NCI-H446 (cell line): ENCODE measurements at places on chromosomes 7 and 10.

GRCh38 chr10:76463111-76463510 is 1031.7 kb downstream of the LRMDA start:
- no peak for DNase-seq

DNA sequence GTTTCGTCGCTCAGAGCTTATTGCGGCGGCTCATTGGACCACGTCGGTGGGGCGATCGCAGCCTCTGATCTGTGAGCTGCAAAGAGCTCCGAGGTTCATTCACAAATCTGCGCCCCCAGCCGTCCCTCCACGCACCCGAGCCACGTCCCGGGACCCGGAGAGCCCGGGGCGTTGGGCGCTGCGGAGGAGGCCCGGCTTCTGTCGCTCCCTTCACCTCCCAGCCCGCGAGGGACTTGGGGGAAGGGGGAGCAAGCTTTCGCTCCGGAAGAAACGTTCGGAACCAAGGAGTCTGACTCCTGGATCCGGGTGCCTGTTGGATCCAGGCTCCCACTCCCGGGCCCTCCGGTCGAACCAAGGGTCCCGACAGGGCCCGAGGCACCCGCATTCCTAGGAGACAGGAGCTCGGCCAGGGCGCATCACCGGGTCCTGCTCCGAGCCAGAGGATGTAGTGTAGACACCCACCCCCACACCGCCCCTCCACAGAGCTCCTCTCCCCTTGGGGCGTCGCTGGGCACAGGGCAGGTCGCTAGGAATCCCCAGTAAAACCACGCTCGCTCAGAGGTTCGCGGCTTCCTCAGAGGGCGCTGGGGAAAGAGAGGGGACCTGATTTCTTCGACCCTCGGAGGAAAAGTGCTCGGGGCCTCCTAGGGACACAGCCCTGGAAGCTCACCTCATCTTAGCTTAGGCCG is 7.9 kb upstream of the EN2 start:
- no peak for DNase-seq

DNA sequence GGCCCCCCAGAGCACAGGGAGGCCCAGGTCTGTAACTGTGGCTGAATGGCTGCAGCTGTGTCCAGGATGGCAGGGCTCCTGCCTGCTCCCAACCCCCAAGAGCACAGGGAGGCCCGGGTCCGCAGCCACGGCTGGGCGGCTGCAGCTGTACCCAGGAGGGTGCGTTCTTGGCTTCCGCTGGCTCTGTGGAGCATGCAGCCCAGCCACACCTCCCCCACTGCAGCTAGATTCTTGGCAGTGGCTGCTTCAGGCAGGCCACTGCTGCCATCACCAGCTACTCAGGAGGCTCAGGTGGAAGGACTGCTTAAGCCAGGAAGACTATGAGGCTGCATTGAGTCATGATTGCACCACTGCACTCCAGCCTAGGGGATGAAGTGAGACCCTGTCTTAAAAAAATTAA is 27.9 kb downstream of the C7orf25 start:
- DNase-seq = no peak

DNA sequence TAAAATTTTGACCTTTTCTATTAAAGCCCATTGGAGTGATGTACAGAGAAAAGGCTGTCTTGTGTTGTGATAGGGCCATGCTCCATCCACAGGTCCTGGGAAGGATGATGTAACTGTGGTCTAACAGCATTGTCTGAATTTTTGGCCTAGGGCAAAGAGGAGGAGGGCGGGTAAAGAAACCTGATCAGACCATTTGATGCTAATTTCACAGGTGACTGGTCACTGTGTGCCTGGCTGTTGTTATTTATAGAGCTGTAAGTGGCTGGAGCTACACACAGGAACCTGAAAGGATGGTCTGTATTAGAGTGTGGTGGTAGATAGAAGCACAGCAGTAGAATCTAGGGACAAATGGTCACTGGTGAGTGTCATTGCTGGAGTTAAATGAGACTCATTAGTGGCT is 182.1 kb downstream of the AUTS2 start:
- no peak for DNase-seq

DNA sequence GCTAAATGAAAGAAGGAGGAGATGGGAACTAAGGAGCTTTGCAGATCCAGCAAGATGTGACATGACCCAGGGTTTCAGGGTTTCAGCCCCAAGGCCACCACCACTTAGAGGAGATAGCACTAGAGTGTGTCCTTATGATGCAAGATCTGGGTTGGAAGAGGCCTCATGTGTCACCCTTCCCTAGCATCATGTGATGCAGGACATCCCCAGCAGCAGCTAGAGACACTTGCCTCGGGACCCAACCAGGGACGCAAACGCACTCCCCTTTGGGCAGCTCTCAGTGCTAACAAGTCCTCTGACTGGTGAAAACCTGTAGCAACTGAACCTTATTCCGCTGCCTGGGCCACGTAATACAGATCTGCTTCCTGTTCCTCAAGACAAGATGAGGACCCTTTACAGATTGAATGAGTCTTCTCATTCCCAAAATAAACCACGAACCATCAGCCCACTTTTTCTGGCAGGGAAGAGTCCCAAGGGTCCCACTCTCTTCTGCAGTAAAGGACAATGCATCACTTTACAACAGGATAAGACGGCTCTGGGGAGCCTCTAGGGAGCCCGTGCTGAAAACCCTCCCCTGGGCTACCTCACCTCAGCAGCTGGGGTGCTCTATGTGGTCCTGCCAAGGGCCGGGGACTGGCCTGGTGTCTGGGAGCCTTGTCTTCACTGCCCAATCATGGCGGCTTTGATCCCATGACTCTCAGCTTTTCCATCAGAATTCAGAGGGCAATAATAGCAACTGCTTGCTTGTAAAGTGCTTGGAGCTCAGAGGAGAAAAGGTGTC is 44.8 kb upstream of the GDF10 start:
- no peak for DNase-seq

DNA sequence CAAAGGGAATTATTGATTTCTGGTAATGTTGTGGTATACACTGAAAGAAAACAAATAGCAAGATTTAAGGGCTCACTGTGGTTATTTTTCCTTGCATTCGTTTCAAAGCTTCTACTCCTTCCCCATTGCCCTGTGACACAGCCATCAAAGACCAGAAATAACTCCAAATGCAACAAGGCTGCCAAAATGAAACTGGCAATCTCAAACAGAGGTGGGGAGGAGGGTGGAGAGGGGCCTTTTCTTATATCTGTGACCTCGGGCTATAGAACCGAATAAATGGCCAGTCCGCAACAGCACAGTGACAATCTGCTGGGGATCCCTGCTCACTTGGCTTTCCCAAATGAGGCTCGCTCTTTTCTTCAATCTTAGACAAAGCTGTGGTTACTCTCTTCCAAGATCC is 17.4 kb upstream of the SPOCK2 start:
- no peak for DNase-seq

- DNase-seq = no peak
Measured at GRCh38 chr10:65571011-65571570, 1354.7 kb upstream of the LRRTM3 start.

- DNase-seq = no peak
Measured at GRCh38 chr10:87656431-87657072, 3.1 kb upstream of the PAPSS2 start.

GRCh38 chr7:106071999-106072714 is 40.0 kb downstream of the SYPL1 start:
- peak; percentile 45 for DNase-seq

DNA sequence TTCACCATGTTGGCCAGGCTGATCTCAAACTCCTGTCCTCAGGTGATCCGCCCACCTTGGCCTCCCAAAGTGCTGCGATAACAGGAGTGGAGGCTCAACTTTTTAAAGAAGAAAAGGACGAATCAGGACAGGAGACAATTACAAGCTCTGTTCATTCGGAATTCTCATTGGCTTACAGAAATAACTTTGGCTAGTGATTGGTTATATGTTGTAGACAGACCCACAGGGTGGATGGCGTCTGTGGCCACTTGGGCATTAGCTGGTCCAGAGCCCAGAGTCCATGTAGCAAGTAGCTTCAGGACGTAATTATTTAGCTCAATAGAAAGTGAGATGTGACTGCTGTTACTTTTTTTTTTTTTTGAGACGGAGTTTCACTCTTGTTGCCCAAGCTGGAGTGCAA is 160.5 kb upstream of the TNRC18 start:
- DNase-seq = no peak

DNA sequence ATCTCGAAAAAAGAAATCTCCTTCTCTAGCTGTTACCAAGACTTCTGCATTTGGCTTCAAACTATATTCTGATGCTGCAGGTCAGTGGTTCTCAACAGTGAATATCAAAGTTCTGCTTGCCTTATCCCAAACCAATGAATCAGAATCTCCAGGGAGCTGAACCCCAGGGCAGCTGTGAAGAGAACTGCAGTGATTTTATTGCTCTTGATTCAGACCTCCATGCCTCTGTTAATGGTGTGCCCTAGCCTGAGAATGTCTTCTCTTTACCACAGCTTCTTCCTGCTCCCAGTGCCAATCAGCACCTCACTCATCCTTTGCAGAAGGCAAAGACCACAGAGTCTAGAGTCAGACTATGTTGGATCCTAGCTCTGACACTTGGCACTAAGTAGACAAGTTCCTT is 46.2 kb upstream of the MRLN start:
- no peak for DNase-seq

DNA sequence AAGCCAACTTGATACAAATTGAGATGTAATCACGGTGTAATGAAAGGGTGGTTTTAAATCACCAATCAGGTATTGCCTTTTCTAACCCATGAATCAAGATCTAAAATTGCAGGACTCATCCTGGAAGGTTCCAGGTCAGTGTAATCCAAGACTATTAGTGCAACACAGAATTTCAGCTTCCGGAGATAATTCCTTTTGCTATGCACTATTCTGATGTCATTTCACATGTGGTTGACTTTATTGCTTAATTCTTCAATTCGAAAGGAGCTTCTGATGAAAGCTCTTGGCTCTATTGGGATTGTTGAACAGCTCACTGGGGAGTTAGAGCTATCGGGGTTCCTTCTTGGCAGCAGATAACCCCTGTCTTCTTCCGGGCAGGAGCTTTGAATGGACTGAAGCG is 147.4 kb upstream of the INSYN2A start:
- no peak for DNase-seq

GRCh38 chr10:12348294-12348869 is 965 bp upstream of the CAMK1D start:
- DNase-seq = no peak

DNA sequence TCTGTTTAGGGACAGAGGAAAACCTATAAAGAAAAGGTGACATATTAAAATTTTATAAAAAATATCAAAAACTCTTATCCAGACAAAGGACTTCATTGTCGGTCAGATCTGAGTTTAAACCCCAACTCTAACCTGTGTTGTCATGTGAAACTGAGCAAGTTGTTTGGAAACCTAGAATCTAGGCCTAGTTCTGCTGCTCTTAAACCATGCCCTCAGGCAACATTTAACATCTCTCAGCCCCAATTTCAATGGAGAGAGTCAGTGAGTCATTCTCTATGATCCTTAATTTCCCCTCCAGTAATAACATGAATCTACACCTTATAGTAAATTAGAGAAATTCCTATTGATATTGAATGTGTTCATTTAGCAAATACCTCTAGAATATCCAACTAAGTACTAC is 192.3 kb downstream of the IMMP2L start:
- DNase-seq = no peak

DNA sequence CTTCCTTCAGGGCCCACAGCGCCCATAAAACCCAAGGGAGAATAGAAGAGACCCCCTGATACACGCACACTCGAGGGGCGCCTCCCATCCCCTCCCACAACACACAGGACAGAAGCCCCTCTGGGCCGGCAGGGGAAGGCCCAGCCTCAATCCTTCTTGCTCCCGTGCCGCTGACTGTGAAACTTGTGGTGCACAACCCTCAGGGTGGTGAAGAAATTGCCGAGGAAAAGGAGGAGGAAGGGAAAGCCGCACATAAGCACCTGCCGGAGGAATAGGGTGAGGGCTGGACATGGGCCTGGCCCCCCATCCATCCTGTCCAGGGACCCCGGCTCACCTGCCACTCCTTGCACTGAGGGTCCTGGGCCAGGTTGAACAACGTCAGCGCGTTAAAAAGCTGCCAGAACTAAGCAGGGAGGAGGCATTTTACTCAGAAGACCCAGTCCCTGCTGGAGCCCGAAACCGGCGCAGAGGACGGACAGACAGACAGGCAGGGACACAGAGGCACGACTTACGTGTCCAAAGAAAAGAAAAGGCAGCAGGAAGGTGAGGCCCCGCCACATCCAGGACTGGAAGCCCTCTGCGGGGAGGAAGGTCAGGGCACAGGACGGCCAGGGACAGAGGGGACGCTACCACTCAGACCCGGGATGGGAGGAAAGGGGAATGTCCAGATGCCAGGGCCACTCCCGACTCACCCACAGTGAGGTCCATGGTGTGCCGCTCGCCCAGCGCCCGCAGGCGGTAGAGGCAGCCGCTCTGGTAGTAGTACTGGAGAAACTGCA is 7.2 kb downstream of the TMEM120A start:
- no peak for DNase-seq

DNA sequence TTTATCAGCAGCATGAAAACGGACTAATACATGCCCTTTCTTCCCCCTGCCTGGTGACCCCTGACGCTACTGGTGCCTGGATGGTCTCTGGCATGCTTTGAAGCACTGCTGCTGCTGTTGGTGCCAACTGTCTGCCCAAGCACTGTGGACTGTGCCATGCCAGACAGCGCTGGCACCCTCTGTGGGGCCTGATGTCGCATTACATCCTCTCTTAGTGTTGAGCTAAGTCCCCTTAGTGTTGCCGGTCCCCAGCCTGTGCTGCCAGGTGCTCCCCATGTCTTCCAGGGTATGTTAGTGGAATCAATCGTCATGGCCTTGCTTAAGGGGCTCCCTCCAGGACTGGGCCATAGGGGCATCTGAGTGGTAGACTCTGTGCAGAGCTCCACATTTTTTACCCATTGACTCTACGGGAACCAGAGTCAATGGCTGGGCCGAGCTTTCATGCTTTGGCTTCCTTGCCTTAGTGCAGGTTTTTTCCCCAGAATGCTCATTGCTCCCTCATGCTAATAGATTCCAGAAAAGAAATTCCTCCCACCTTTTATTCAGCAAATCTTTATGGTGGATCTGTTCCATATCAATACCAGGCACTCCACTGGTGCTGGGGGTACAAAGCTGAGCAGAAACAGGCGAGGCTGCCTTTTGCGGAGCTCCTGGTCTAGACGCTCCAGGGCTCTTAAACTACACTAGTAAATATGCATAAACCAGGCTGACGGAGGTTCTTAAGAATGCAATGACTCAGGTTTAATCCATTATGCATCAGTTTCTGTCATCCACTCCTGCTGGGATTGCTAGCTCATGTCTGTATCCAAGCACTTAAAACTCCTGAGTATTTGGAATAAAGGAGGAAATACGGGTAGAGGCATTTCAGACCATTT is 21.8 kb upstream of the MRC1 start:
- DNase-seq = peak; percentile 76

GRCh38 chr7:138918176-138918575 is 63.0 kb downstream of the KIAA1549 start:
- no peak for DNase-seq

GRCh38 chr10:24869354-24870015 is 82.9 kb downstream of the PRTFDC1 start:
- no peak for DNase-seq

DNA sequence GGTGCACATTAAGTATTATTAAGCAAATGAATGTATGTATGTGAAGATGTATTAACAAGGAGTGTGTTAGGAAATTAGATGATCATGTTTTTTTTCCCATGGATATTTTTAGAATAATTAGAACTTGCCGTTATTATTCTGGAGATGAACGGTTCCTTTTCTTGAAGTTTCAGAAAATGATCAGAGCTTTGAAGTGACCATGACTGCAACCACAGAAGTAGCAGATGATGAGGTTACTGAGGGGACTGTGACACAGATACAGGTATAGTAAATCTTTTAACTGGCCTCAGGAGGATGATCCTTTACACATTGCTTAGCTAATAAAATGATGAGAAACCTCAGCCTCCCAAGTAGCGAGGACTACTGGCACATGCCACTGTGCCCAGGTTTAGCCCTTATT is 18.6 kb downstream of the DMTF1 start:
- no peak for DNase-seq

- no peak for DNase-seq
Measured at GRCh38 chr7:27112955-27113949, 10.8 kb upstream of the HOXA2 start.
